Activated CD4-positive, alpha-beta T cell treated with anti-CD3 and anti-CD28 coated beads, Interleukin-2, amount 10 ng/mL, durations not matched to agents 24 days and 14 days (primary cell): ENCODE measurements at places on chromosomes 12 and 14.

DNA sequence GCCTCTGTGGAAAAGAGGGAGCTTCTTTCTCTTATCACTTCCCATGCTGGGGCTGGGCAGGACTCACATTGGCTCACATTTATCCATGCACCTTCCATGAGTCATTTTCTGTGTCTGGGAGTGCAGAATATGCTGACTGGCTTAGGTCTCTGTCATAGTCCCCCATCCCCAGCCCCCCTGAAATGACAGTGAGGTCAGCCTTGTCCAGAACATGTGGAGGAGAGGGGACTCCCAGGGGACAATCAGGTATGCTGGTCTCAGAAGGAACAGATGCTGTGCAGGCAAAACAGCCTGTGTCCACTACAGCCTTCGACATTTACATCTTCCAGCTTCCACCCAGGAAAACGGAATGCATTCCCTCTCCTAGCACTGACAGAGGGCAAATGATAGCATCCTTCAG lies 35.0 kb downstream of the ADGRD1 start:
- H3K27ac ChIP-seq, result no peak overlapping the region
- H3K4me3 ChIP-seq, result no peak overlapping the region
- H3K4me1 ChIP-seq, result no peaks in the 10 kb centered on the region
- peaks cover 7% of the 10 kb centered on the region for H3K27me3 ChIP-seq
- no peaks in the 10 kb centered on the region for H3K36me3 ChIP-seq

DNA sequence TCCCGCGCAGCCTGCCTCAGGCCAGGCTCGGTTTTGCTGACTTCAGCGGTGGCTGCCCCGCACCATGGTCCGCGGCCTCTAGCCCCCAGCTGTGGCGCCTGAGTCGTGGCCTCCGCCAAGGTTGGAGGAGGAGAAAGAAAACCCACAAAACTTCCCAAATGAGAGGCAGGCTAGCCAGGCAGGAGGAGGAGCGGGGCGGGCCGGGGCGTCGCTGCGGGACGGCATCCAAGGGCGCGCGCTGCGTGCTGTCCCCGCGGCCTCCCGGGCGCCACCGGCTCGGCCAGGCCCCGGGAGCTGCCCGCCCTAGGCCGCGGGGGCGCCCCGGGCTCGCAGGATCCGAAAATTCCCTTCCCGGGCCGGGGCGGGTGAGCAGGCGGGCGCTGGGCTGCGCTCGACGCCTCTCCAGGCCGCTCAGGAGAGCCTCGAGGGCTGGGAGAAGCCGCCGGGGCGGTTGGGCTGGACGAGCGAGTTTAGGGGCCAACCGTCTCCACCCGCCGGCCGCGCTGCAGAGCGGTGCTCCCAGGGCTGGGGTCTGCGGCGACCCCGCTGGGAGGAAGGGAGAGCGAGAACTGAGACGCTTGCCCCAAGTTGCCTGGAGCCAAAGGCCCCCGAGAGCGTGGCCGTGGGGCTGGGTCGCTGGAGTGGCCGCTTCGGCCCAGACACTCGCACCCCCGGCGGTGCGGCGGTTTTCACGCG lies at the start of gene EFS:
EFS (minus strand) TSS at position 137 of the 696 bp plus-strand sequence. CDS start 147 bp downstream, outside the sequence.
- H3K4me3 ChIP-seq, result no peak within 1 kb of the TSS
- peaks cover 49% of the 10 kb centered on the region for H3K27me3 ChIP-seq
- DNase-seq, result no peak
- H3K4me1 ChIP-seq, result no peaks in the 10 kb centered on the region
- H3K27ac ChIP-seq, result no peak within 1 kb of the TSS
- no peaks in the 10 kb centered on the region for H3K36me3 ChIP-seq

- H3K27me3 ChIP-seq, result no peaks in the 10 kb centered on the region
- no peak overlapping the region for H3K27ac ChIP-seq
- H3K4me1 ChIP-seq, result peaks cover 38% of the 10 kb centered on the region
- peaks cover 6% of the 10 kb centered on the region for H3K36me3 ChIP-seq
- DNase-seq, result no peak
Observed at GRCh38 chr12:89373763-89374572, 21.7 kb upstream of the DUSP6 start.

DNA sequence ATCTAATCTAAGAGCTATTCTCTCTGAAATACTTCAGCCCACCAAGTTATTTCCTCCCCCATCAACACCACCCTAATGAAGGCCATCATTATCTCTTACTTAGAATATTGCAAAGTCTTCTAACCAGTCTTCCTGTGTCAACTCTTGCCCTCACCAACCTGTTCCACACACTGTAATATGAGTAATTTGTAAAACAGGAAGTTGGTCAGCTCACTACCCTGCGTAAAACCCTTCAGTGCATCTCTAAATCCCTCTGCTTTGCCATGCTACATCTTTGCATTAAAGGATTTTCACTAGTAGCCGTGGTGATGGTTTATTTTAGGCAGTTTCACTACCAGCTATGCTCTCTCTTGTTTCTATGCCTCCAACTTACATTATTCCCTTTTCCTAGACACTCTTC lies 70.0 kb downstream of the KIF21A start:
- H3K4me3 ChIP-seq, result peak overlapping the region; percentile 3
- H3K36me3 ChIP-seq, result peaks cover 11% of the 10 kb centered on the region
- H3K27me3 ChIP-seq, result no peaks in the 10 kb centered on the region
- peak overlapping the region; percentile 71 for H3K27ac ChIP-seq
- DNase-seq, result peak; percentile 60

GRCh38 chr12:50564237-50564947 lies 59.6 kb downstream of the DIP2B start:
- DNase-seq, result no peak
- H3K4me3 ChIP-seq, result no peak overlapping the region
- H3K27me3 ChIP-seq, result no peaks in the 10 kb centered on the region
- no peak overlapping the region for H3K27ac ChIP-seq
- peaks cover 17% of the 10 kb centered on the region for H3K4me1 ChIP-seq

DNA sequence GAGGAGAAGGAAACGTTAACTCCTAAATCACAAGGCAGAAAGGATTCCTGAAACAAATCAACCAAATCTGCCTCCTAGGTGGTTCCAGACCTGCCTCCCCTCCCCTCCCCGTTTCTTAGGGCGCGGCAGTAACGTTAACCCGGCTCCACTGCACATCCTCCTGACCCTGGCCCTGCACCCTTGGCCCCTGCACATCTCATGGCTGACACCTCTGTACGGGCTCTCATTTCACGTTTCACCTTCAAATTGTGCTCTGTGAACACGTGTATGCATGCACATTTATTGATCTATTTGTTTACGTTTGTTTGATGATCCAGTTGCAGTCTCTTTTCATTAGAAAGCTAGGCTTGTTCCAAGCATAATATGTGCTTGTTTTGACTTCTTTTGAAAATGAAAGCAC lies 358.1 kb downstream of the ADGRD1 start:
- no peaks in the 10 kb centered on the region for H3K27me3 ChIP-seq
- peak; percentile 30 for DNase-seq
- H3K4me1 ChIP-seq, result peaks cover 3% of the 10 kb centered on the region

GRCh38 chr14:51658441-51659173 lies 6.9 kb downstream of the FRMD6 start:
- no peaks in the 10 kb centered on the region for H3K36me3 ChIP-seq
- H3K4me1 ChIP-seq, result peaks cover 12% of the 10 kb centered on the region
- DNase-seq, result no peak
- H3K27ac ChIP-seq, result no peak overlapping the region

DNA sequence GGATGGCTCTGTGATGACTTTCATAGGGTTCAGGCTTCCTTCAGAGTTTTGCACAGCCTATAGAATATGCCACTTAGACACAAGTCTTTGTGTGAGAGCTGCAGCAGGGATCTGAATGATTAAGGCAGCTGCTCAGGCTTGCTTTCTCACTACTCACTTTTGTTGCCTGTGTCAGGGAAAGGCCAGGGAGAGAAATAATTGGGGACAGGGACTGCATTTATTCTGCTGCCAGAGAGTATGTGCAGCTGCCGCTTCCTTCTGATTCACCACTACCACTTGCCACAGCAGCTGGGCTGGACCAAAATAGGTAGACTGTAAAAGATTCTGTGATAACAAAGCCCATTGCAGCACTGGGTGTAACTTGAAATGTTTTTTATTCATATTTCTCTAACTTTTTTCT lies 49.7 kb downstream of the TRMT5 start:
- DNase-seq, result no peak
- no peak overlapping the region for H3K4me3 ChIP-seq
- H3K27me3 ChIP-seq, result no peaks in the 10 kb centered on the region
- H3K27ac ChIP-seq, result no peak overlapping the region
- H3K36me3 ChIP-seq, result peaks cover 2% of the 10 kb centered on the region

- H3K27me3 ChIP-seq, result no peaks in the 10 kb centered on the region
- H3K27ac ChIP-seq, result no peak overlapping the region
- peaks cover 23% of the 10 kb centered on the region for H3K4me1 ChIP-seq
- H3K4me3 ChIP-seq, result no peak overlapping the region
Observed at GRCh38 chr14:58296726-58297125, 1.6 kb upstream of the ARID4A start.

GRCh38 chr14:77485256-77485655 lies 13.4 kb downstream of the ISM2 start:
- H3K27me3 ChIP-seq, result no peaks in the 10 kb centered on the region
- no peak overlapping the region for H3K27ac ChIP-seq
- no peak for DNase-seq
- H3K36me3 ChIP-seq, result no peaks in the 10 kb centered on the region

- H3K4me1 ChIP-seq, result no peaks in the 10 kb centered on the region
- no peaks in the 10 kb centered on the region for H3K36me3 ChIP-seq
- H3K27ac ChIP-seq, result no peak overlapping the region
- H3K4me3 ChIP-seq, result no peak overlapping the region
- H3K27me3 ChIP-seq, result no peaks in the 10 kb centered on the region
- DNase-seq, result no peak
Observed at GRCh38 chr12:58596381-58596780, 323.9 kb downstream of the LRIG3 start.

GRCh38 chr12:78951803-78952551 lies 87.4 kb downstream of the SYT1 start:
- H3K27me3 ChIP-seq, result no peaks in the 10 kb centered on the region
- DNase-seq, result no peak
- H3K4me3 ChIP-seq, result no peak overlapping the region
- no peak overlapping the region for H3K27ac ChIP-seq
- H3K36me3 ChIP-seq, result no peaks in the 10 kb centered on the region
- H3K4me1 ChIP-seq, result no peaks in the 10 kb centered on the region

DNA sequence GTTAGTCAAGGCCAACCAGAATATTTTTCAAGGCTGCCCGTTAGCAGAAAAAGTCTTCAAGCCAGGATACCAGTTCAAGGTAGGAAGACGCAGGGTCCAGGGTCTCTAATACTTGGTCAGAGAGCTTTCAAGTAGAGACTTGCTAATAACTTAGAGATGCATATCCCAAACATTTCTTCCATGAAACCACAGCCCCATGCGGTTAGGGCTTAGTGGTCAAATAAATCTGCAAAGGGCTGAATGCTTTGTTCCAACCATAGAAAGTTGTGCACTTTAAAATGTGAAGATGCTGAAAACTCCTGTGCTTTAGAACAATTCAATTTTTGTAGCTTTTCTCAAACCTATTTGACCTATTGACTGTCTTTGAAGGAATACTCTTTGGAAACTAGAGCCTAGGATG lies 208.9 kb downstream of the PIK3C2G start:
- H3K27me3 ChIP-seq, result no peaks in the 10 kb centered on the region
- H3K4me1 ChIP-seq, result no peaks in the 10 kb centered on the region
- no peak for DNase-seq
- H3K27ac ChIP-seq, result no peak overlapping the region

DNA sequence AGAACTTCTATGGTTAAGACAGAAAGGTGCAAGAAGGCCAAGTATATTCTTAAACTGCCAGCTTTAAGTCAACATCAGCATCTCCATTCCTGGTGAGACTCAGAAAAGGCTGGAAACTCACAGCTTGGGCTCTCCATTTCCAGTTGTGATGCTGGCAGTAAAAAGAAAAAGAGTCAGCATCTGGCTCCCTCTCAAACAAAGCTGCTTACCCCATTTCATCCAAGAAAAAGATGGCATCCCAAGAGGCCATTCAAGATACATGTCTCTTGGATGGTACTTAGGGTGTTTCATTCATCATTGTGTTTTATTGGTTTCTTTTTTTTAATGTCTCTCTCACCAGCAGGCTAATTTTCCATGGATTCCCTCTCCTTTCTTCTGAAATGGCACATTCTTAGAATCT lies 61.9 kb downstream of the DCAF5 start:
- no peak overlapping the region for H3K27ac ChIP-seq
- no peaks in the 10 kb centered on the region for H3K27me3 ChIP-seq
- peaks cover 6% of the 10 kb centered on the region for H3K4me1 ChIP-seq
- H3K4me3 ChIP-seq, result no peak overlapping the region
- peaks cover 40% of the 10 kb centered on the region for H3K36me3 ChIP-seq

GRCh38 chr14:97978341-97978740 lies 1181.2 kb downstream of the VRK1 start:
- DNase-seq, result peak; percentile 92
- H3K27me3 ChIP-seq, result no peaks in the 10 kb centered on the region
- peak overlapping the region; percentile 89 for H3K4me3 ChIP-seq
- peak overlapping the region; percentile 97 for H3K27ac ChIP-seq

GRCh38 chr12:71567537-71567936 lies 96.1 kb downstream of the ZFC3H1 start:
- peaks cover 3% of the 10 kb centered on the region for H3K27me3 ChIP-seq
- no peak overlapping the region for H3K27ac ChIP-seq
- no peaks in the 10 kb centered on the region for H3K4me1 ChIP-seq
- no peaks in the 10 kb centered on the region for H3K36me3 ChIP-seq
- DNase-seq, result no peak
- no peak overlapping the region for H3K4me3 ChIP-seq

GRCh38 chr12:66235626-66236281 lies 46.7 kb downstream of the IRAK3 start:
- no peak for DNase-seq
- no peak overlapping the region for H3K27ac ChIP-seq
- peaks cover 36% of the 10 kb centered on the region for H3K27me3 ChIP-seq
- H3K4me3 ChIP-seq, result peak overlapping the region; percentile 59

DNA sequence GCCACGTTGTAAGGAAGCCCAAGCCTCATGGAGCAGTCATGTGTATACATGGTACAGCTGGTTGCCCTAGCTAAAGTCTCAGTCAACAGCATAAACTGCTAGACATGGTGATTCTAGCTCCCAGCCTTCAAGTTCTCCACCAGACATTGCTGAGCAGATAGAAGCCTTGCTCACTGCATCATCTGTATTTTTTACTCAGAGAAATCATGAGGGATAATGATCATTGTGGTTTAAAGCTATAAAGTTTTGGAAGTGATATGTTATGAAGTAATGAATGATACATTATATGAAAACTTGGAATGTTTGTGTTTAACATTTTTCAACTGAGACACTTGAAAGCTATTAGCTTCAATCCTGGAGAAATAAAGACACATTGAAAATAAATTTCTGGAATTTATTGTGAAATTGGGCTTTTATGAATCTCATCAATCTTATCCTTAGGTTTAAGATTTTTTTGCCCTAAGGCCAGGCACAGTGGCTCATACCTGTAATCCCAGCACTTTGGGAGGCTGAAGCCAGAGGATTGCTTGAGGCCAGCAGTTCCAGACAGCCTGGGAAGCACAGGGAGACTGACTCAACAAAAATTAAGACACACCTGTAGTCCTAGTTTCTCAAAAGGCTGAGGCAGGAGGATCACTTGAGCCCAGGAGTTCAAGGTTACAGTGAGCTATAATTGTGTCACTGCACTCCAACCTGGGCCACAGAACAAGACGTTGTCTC lies 5.6 kb upstream of the NFATC4 start:
- H3K4me1 ChIP-seq, result peaks cover 15% of the 10 kb centered on the region
- H3K4me3 ChIP-seq, result no peak overlapping the region
- H3K27me3 ChIP-seq, result peaks cover 55% of the 10 kb centered on the region
- DNase-seq, result no peak
- no peak overlapping the region for H3K27ac ChIP-seq
